ENCODE measurements at places on chromosomes 1 and 21.

DNA sequence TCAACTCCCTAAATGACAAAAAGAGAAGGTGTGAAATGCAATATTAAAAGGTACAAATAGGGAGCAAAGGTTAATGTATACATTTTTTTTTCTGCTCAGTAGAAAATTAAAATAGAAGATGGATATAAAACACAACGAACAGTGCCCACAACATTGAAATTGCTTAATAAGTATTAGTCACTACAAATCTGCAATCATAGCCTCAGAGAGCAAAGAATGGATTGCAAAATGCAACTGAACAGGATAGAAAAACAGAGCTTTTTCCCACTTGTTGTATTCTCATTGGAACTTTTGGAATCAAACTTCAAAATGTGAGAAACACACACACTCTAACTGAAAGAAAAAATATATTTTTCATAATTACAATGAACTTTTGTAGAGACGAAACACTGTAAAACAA is 552.2 kb upstream of the NCAM2 start:
- no peak for DNase-seq

DNA sequence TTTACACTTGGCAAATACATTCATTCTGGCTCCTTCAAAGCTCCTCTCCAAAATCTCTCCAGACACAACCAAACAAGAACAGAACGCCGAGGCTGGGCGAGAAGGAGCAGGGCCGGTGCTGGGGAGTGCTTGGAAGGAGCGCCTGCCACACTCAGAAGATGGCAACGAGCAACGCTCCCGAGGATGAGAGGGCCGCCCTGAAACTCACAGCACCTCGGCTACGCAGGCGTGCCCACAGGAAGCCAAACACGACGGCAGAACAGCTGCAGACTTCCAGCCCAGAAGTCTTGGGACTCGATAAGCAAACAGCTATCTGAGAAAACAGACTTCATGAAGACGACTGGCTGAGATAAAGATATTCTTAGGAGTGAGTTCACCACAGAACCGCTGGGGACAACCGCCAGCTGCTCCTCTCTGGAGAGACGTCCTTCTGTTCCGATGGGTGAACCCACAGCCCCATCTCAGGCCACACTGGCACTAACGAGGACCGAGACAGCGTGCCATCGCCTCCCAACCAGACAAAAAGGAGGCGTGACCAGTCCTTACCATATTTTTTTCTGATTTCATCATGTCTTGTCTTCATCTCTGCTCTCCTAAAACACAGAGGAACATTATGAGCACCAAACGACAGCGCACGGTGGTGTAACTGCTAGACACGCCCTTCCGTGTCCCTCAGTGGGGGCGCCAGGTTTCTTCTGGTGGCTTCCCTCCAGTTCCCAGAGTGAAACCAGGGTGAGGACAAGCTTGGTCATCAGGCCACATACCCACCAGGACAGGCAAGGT is 18.6 kb downstream of the PTTG1IP start:
- DNase-seq = no peak

- no peak for DNase-seq
Measured at GRCh38 chr21:25424048-25424447, 183.2 kb downstream of the MRPL39 start.

- DNase-seq = no peak
Measured at GRCh38 chr1:208654241-208654640, 410.1 kb upstream of the PLXNA2 start.

DNA sequence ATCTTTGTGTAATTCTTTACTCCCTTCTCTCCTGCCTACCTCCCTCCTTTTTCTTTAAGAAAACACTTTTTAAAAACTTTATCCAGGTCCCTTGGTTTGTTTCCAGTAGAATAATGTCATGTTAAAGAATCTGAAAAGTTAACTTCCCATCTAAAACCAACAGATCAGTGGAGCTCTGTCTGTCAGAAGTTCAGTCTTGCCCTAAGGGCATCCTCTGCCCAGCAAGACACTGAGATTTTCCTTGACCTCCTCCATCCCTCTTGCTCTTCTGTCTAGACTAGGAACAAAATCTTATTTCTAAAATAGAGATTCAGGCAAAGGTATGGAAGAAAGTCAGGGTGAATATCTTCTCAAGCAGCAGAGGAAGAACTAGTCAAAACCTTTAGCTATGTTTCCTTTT is 5.7 kb upstream of the GNL2 start:
- no peak for DNase-seq

DNA sequence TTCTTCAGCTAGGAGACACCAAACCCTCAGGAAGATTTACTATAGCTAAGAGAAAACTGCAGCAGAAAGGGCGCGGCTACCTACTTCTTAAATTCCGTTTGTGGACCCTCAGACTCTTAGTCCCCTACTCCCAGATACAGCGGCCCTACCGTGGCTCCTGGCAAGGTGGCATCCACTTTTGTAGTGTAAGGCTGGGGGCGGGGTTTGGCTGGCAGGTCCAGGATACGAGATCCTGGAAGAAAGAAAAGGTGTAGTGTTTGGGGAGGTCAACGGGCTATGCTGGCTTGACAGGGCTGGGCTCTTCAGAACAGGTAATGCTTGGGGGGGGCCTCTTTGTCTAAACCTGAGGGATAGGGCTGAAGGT is 280 bp downstream of the CREB3L4 start:
- DNase-seq = no peak

DNA sequence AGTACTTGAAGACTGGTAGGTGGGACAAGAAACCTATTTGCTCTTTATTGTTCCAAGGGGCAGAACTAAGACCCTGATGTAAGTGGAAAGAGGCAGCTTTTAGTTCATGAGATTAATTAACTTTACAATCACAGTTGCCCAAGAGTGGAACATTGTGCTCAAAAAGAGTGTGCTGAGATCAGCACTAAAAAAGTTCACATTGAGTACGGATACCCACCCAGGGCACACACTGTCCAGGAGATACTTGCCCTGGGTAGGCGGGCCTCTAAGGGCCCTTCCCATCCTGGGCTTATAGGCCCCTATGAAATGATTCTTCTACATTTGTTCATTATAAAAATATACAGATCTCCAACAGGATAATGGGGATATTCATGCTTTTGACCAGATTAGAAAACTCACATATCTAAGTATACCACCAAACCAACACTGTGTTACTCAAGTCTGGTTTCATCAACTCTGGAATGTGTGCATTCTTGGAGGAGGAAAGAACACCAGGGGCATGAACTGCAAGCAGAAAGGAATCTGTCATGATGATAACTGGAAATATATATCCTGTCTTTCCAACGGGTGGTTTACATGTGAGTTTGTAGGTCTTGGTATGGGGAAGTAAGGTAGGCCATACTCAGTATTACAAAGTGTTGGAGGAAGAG is 626.2 kb downstream of the SMYD3 start:
- no peak for DNase-seq

DNA sequence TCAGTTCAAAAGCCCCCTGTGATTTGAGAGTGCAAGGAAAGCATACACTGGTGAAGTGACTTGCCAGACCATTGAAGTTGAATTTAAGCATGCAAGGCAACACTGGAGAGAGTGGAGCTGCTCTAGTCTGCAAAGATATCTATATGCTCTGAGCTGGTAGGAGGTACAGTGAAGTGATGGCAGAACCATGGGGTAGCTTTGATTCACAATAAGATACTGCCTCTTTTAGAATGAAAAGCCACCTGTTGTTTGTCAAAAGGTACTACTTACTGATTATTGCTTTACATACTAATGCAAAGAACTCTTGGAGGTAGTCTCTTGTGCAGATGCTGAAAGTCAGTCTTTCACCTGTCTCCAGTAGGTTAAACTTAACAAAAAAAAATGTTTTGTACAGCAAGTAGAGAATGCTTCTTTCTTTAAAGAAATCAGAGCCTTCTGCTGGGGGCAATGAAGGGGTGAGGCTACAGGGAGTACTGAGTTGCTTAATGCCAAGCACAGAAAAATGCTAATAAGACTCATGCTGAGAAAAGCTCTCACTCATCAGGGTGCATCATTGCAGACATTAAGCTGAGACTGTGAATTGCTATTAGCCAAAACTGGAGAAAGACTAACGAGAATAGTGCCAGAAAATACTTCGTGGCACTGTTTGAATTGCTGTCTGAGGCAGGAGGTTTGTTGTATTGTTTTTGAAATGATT is 1150.5 kb upstream of the TMPRSS15 start:
- no peak for DNase-seq

- DNase-seq = no peak
Measured at GRCh38 chr1:19381261-19381660, 69.1 kb downstream of the SLC66A1 start.

GRCh38 chr1:203179667-203180005 is 4.0 kb upstream of the MYBPH start:
- no peak for DNase-seq
